Fibroblast of lung (primary cell): ENCODE measurements at places on chromosomes 12 and 14.

- DNase-seq: peak; percentile 53
These were observed 22.6 kb upstream of the SLC15A5 start for GRCh38 chr12:16300122-16300521.

GRCh38 chr14:69543341-69544115 lies 31.1 kb downstream of the CCDC177 start:
- DNase-seq: peak; percentile 96

DNA sequence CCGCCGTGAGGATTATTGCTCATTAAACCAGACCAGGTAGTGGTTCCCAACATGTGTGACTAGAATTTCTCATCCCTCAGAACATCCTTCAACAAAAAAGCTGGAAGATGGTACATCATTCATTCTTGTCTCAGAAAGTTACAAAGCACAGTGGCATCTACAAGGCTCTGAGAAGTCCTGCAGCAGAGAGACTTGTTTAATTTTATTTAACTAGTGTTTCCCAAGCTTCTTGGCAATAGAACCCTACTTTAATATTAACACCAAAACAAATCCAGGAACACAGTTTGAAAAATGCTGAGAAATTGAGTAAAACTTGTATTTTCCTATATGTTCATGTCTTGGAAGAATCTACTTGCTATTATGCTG lies 54.8 kb downstream of the PLXNC1 start:
- DNase-seq: no peak

DNA sequence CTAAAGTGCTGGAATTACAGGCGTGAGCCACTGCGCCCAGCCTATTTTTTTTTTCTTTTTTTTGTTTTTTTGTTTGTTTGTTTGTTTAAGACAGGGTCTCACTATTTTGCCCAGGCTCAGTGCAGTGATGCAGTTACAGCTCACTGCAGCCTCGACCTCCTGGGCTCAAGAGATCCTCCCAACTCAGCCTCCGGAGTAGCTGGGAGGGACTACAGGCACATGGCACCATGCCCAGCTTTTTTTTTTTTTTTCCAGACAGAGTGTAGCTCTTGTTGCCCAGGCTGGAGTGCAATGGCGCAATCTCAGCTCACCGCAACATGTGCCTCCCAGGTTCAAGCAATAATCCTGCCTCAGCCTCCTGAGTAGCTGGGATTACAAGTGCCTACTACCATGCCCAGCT lies 5.8 kb upstream of the ITFG2 start:
- no peak for DNase-seq

DNA sequence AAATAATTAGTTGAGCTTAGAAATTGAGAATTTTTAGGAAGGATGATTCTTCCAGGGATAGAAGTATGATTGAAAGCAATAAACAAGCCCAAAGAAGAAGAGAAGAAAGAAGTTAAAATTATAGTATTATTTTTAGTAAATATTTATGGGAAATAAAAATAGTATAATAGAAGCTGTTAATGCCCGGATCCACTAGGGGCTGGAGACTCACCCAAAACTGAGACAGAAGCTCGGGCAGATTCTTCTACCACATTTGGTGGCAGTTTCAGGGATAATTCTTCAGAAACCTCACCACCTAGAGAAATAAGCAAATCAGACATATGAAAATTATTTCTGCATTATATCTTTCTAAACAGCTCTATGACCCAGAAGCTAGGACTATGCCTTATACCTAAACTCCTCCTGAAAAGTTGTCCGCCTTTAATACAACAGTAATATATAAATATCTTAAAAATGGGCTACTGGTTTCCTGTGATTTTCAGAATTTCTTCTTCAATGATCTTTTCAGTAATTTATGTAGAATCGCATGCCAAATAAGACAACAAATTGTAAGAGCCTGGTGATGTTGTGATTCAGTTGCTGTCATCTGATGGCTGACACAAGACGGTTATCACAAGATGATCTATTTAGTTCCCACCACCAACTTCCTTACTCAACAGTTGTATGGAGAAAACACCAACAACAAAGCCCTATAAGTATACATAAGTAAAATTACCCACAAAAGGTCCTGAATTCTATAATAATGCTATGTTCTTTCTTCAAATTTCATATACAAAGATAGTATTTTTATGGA lies 35.6 kb downstream of the A2M start:
- DNase-seq: no peak

GRCh38 chr12:130765186-130765659 lies 49.1 kb upstream of the RIMBP2 start:
- peak; percentile 40 for DNase-seq

DNA sequence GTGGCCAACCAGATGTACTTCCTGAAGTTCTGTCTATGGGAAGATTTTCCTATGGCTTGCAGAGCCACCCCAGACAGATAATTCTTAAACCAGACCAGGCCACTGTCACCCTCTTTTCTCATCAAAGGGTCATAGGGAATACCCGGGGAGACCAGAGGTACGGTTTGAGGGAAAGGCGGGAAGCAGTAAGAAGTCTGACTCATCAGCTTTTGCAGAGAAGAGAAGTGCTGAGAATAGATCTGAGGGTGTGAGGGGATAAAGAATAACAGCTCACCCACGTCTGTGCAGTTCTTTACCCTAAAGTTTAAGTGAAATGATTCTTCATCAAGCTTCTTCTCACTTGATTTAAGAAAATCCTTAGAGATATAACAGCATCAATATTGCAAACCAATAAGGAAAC lies 21.3 kb upstream of the POC1B start:
- no peak for DNase-seq

- DNase-seq: no peak
These were observed 4.2 kb downstream of the HSPA2 start for GRCh38 chr14:64544607-64545312.

DNA sequence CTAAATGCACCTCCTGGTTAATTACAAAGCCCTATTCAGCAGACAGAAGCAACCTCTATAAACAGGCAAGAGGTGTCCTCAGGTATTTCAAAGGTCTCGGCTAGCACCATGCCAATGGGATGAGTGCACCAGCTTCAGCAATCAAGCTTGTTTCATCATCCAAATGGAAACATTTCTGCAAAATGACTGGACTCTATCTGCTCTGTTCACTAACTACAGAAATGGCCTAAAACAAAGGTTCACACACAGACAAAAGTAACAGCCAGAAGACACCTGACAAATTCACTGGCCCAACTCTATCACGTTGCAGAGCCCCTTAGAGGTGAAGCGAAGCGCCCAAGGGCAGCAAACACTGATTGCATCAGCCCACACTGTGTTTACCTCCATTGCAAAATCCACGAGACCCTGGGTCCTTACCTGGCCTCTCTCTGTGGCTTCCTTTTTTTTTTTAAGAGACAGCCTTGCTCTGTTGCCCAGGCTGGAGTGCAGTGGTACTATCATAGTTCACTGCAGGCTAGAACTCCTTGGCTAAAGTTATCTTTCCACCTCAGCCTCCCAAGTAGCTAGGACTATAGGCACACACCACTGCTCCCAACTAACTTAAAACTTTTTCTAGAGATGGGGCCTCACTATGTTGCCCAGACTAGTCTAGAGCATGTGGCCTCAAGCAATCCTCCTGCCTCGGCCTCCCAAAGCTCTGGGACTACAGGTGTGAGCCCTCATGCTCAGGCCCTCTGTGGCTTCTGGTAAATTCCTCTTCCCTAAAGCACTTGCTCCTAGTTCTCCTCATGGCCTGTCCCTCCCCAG lies 8.5 kb upstream of the SYNE3 start:
- no peak for DNase-seq

DNA sequence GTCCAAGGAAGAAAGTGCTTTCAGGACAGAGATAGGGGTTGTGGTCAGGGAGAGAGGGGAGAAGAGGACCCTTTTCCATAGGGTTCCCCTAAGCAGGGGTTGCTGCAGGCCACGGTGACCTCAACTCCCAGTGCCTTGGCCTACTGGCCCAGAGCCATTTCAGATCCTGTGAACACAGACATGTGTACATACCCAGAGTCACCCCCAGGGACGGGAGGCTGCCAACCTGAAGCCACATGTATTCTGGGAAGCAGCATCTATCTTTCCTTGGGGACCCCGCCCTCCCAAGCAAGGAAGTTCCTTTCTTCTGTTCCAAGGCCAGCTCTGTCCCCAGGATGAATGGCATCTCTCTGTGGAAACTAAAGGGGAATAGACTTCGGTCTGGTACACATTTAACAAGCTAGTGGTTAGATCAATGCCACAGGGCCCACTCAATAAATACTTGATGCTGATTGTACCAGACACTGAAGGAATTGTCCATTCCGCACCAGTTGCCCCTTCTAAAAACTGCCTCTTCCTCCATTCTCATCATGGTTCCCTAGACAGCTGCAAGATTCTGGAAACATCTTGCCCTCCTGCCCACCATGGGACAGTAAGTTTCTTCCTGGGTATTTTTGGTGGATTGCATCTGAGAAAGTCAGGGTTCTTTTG lies 25.2 kb upstream of the DGLUCY start:
- DNase-seq: no peak

- DNase-seq: no peak
These were observed 270.8 kb upstream of the BTG1 start for GRCh38 chr12:92416385-92416812.

DNA sequence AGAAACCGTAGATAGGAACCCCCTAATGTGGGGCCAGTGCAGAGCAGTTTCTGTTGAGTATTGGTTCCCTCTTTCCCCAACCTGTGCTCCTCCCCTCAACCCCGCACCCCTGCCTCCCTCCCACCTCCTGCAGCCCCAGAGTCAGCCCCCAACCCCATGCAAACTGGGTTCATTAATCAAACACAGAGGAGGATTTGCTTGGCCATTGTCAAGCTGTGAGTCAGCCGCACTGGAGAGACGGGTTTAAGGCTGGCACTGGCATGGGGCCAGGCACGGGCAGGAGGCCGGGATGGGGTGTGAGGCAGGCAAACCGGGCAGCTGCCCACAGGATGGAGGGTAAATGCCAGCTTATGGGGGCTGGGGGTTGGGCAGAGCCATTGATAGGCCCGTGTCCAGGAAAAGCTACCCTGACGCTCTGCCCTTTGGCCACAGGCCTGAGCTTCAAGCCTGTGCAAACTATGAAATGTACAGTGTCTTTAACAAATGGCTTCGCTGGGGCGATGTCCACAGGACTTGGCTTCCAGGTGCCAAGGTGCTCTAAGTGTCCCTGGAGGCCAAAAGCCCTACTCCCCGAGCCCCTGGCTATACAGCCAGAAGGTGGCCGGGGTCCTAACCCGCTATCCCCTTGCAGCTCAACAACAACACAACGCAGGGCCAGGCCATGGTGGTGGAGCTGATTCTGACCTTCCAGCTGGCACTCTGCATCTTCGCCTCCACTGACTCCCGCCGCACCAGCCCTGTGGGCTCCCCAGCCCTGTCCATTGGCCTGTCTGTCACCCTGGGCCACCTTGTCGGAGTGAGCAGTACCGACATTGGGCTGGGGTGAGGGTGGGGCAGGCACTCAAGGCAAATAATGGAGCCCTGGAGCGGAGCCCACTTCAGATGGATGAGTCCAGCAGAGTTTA lies 1.4 kb downstream of the AQP5 start:
- DNase-seq: no peak

- DNase-seq: no peak
These were observed 63.0 kb downstream of the CCDC60 start for GRCh38 chr12:119397540-119397939.

DNA sequence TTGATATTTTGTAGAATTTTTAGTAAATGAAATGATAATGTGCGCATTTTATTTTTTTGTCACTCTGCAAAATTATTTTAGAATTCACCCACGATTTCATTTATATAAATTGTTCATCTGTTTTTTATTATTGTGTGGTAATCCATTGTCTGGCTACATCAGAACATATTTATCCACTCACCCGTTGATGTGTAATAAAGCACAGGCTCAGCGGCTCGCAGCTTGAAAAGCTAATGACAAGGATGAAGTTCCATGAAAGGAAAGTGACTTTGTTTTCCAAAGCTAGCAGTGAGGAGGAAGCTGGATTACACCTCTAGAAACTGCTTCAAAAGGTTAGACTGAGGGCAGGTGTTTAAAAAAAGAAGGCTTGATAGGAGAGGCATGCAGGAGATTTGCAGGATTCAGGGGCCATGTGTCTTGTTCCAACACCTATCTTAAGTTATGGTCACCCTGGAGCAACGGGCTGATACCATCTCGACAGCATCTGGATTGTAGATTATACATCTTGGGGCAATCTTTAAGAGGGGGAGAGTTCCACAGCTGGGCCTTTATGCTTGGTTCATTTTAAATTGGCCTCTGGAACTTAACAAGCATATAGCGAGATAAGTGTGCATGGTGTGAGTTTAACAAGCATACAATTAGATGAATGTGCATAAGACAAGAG lies 194.1 kb downstream of the TMTC3 start:
- no peak for DNase-seq

GRCh38 chr14:36113341-36113740 lies 63.2 kb downstream of the PTCSC3 start:
- DNase-seq: no peak

DNA sequence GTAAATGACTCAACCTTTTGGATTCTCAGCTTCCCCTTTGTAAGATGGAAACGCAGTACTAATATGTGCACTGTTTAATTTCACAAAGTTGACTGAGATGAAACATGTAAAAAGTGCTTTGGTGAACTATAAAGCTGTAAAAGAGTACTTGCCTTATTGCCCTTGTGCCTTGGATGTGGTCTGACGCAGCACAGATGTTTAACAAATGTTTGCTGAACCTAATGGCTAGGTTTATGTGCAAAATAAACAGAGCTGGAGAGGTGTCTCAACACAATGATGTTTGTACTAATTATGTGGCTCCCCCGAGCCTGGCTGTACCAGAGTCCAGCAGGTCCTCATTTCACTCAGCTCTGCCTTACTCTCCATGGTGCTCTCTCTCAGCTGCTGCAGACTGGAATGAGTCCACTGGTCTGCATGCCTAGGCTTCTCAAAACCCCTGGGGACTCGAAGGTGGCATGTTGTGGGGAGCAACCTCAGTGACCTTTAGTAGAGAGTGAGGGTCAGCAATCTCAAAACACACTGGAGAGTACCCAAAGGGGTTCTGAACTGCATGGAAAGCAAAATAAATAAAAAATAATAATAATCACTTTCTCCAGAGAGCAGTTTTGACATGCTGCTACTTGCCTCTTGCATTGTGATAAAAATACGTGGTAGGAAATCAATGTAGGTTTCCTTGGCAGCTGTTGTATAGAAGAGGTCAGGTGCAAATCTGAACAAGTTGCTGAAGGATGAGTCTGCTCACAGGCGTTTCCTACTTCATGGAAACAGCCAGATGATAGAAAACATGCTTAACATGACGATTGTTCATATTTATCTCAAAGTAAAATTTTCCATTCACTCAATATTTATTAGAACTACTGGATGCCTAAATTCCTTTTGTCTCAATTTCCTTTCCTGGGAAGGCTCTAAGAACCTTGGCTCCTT lies 8.5 kb upstream of the AMIGO2 start:
- peak; percentile 88 for DNase-seq

- no peak for DNase-seq
These were observed 5.8 kb downstream of the CACNB3 start for GRCh38 chr12:48824112-48824511.

GRCh38 chr12:50763639-50764285 lies at the start of gene ATF1:
TSS of gene ATF1 (plus strand) at chr12:50764101. CDS start at chr12:50780146, 16,045 bp downstream.
- DNase-seq: peak; percentile 94

GRCh38 chr12:120085920-120086645 lies 30.5 kb downstream of the RAB35 start:
- DNase-seq: no peak
